CD4-positive, alpha-beta T cell treated with Interleukin-17A for 1 hour (primary cell): ENCODE measurements at places on chromosomes 3 and 15.
A peak's percentile ranks its signal among the peaks of the same experiment; 100 is the strongest.

GRCh38 chr3:173913397-173913796, 515.9 kb downstream of the NLGN1 start:
- no peak for DNase-seq

- DNase-seq: peak; percentile 3
Observed at GRCh38 chr3:65785065-65785645, 253.6 kb downstream of the MAGI1 start.

DNA sequence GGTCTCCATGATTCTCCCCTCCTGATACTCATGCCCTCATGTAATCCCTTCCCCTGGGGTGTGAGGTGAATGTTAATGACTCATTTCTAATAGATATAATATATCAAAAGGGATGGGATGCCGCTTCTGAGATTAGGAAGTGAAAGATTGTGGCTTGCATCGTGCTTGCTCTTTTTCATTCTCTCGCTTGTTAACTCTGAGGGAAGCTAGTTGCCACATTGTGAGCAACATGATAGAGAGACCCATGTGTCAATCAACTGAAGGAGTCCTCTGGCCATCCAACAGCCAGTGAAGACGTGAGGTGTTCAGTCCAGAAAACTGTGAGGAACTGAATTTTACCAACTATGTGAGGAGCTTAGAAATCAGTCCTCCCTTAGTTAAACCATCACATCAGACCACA, 28.9 kb upstream of the DRD3 start:
- no peak for DNase-seq

- DNase-seq: no peak
Observed at GRCh38 chr3:148999806-149000205, 8.5 kb downstream of the GYG1 start.

DNA sequence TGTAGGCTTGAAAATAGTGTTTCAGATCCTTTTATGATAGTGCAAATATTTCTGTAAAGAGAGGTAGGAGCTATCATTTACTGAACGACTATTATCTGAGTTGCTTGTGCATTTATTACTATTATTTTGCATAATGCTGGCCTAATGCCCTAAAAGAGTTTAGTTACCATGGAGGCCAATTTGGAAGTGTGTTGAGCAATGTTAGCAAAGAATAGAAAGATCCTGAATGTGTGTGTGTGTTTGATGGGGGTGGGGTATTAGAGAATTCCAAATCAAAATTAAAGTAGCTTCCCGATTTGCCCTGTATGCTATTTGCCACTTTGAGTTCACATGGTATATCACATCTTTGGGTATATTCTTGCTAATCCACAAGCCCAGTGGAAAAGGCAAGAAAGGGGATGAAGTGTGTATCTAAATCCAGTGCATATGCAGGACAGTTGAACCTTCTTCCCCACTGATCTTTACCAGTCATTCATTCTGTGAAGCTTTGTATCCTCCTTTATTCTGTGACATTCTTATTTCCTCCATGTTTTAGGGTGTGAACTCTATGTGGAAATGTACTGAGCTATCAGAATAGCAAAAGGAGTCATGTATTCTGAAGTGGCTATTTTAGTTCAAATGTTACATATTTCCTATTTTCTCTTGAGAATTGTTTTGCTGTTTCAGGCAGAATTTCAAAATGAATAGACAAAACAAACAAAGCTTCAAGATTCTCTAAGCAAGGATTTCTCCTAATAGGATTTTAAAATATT, 45.7 kb upstream of the PLSCR5 start:
- no peak for DNase-seq

- no peak for DNase-seq
Observed at GRCh38 chr3:157122116-157122515, 37.8 kb downstream of the CCNL1 start.

- DNase-seq: no peak
Observed at GRCh38 chr15:88995449-88995848, 82.3 kb upstream of the MFGE8 start.

- no peak for DNase-seq
Observed at GRCh38 chr3:71862371-71863140, 77.6 kb upstream of the PROK2 start.
